Progenitor cell of endocrine pancreas (in vitro differentiated cells): ENCODE measurements at places on chromosomes 11 and 22. TPM values are rescaled to one million over a fixed set of nuclear protein-coding genes. Genes with fewer than 3 reads are reported as not detected.

DNA sequence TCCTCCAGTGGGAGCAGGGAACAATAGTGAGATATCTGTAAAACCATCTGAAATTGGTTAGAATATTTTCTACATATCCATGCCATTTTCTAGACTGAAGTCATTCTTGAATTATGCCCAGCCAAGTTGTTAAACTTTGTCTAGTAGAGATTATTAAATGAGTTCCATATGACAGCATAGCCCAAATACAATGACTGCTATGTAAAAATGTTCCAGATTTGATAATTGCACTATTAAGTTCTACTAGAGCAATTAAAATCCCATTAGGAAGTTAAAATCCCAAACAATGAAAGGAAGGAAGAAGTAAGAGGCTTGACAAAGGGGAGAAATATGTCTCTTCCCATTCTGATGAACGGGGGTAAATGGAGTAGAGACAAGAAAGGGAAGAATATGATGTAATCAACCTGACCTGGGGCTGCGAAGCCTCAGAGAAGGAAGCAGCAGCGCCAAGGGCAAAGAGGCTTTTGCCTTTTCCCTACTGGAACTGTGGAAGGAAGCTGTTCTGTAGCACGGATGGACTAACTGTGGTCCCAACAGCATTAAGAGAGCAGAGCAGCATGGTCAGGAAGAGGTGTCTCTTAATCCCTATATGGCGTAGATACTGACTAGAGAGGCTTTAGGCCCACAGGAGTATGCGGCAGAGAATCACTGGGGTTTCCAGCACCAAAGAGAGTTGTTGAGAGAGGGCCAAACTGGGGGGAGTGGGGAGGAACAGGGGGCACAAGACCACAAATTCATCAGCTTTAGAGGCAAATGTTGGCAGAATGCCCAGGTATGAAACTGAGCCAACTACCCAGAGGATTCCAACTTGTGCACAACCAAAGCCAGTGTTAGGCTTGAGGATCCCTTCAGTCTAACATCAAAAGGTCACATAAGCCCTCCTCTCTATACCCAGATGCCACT, 26.7 kb downstream of the RRP8 start:
- DNase-seq: no peak

DNA sequence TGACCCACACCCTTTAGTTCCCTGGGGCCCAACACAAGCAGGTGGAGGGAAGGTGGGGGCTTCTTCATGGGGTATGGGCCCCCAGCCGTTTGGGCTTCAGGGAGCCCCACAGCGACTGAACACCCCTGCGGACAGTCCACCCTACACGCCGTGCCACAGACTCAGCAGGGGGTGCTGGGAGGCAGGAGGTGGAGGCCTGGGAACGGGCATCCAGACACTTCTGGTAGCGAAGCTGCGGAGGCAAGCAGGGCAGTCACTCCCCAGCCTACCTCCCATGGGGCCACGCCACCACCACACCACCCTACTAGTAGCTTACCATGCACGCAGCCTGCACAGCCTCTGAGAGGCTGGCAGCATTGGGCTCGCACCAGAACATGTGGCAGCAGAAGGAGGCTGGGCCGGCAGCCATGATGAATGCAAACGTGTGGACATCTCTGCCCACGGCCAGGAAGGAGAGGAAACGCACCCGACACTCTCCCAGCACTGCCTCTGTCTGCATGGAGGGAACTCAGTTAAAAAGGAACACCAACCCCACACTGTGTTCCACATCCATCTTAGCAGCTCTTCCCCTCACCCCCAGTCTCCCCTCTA, 5.3 kb downstream of the SMPD1 start:
- DNase-seq: no peak

GRCh38 chr11:45212566-45213315, 66.3 kb downstream of the PRDM11 start:
- DNase-seq: no peak

DNA sequence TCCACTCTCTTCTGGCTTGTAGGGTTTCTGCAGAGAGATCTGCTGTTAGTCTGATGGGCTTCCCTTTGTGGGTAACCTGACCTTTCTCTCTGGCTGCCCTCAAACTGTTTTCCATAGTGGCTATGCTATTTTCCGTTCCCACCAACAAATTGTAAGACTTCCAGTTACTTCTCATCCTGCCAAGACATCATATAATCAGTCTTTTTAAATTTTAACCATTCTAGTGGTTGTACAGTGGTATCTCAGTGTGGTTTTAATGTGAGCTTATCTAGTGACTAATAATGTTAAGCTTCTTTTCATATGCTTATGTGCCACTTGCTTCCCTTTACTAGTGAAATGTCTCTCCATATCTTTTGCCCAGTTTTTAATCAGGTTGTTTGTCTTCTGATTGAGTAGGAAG, 13.6 kb upstream of the TRIM29 start:
- no peak for DNase-seq

DNA sequence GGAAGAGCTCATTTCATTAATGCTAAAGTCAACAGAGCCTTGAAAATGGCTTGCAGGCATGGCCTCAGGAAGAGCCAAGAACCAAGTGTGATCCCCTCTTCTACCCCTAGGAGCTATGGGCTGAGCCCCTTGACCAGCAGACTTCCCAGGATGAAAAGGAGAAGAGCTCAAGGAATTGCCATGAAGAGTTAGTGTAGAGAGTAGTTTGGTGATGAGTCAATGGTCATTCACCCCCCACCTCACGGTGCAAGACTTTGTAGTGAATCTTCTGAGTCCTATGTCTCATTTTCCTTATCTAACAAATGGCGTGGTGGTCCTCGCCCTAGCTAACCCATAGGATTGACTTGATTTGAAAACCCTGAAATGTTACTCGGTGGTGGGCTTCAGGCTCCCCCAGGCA, 422.4 kb upstream of the CADM1 start:
- no peak for DNase-seq

DNA sequence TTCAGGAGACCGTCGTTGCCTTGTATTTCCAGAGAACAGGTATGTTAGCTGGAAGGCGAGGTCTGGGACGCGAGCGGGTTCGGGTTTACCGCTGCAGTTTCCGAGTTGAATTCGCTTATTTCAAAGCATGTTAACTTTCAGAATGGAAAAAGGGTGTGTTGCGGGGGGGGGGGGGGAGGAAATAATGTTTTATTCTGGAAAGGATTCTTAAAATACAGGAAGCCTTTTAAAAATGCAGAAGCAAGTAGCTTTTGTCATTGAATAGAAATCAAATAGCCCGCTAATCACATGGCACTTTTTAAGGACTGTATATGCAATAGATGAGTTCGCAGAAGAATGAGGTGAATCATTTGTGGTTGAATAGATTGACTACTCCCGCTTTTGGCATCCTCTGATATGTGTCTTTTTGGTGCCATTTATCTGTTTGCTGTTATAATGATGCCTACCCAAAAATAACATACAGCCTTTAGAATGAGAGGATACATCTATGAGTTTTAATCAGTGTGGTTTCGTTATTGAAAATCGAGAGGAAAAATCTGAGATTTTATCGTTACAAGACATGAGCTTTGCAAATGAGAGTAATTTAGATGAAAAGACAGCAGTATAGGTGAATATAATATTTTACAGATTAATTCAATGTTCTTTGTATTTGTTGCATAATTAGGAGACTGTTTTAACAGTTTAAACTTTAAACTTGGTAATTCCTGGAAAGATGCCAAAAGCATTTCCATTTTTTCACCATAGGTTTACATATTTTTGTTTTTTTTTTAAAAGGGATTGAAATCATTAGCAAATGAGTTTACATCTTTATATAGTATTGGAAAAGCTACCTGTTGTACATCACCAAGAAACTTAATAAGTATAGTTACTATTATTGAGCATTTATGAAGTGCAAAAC, 1.7 kb downstream of the PDE3B start:
- no peak for DNase-seq

DNA sequence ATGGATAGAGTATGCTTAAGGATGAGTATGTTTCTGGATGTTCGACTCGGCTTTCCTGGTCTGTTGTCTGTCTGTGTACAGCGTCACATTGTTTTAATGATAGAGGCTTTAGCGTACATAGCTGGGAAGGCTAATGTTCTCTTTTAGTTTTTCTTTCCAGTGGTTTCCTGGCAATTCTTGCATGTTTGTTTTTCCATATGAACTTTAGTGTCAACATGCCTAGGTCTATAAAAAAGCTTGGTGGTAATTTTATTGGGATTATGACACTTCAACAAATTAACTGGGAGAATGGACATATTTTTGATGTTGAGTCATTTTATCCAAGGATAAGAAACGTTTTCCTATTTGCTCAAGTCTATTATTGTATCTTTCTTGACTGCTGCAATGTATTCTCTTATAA, 17.6 kb downstream of the F2 start:
- no peak for DNase-seq

- no peak for DNase-seq
Observed at GRCh38 chr11:37948258-37948657, 1350.2 kb upstream of the RAG2 start.

DNA sequence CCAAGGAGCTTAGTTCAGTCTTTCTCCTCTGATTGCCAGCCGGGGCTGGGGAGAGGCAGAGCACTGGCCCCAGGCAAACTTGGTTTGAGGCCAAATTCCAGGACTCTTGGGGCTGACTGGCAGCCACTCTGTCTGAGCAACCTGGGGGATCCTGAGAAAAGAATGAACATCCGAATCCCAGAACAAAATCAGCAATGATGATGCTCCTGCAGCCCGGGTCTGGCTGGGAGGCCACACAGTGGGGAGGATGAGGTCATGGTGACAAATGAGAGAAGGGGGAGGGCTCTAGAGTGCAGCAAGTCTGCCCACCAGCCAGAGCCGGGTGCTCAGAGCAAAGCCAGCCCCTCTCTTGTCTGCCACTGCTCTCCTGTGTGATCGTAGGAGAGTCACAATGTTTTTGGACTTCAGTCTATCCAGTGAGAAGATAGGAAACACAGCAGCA, 71.8 kb upstream of the PAX6 start:
- DNase-seq: no peak

GRCh38 chr22:38860283-38861169, 11.5 kb downstream of the CBX6 start:
- DNase-seq: no peak

DNA sequence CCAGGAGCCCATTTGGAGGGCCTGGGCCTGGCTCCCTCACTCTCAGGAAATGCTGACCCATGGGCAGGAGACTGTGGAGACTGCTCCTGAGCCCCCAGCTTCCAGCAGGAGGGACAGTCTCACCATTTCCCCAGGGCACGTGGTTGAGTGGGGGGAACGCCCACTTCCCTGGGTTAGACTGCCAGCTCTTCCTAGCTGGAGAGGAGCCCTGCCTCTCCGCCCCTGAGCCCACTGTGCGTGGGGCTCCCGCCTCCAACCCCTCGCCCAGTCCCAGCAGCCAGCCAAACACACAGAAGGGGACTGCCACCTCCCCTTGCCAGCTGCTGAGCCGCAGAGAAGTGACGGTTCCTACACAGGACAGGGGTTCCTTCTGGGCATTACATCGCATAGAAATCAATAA, 37.1 kb downstream of the CDKN1C start:
- no peak for DNase-seq

GRCh38 chr11:2443881-2444820, at the start of gene TRPM5:
TSS of gene TRPM5 (minus strand) at chr11:2444514. CDS start at chr11:2423036, 21,478 bp downstream.
- peak; percentile 50 for DNase-seq

DNA sequence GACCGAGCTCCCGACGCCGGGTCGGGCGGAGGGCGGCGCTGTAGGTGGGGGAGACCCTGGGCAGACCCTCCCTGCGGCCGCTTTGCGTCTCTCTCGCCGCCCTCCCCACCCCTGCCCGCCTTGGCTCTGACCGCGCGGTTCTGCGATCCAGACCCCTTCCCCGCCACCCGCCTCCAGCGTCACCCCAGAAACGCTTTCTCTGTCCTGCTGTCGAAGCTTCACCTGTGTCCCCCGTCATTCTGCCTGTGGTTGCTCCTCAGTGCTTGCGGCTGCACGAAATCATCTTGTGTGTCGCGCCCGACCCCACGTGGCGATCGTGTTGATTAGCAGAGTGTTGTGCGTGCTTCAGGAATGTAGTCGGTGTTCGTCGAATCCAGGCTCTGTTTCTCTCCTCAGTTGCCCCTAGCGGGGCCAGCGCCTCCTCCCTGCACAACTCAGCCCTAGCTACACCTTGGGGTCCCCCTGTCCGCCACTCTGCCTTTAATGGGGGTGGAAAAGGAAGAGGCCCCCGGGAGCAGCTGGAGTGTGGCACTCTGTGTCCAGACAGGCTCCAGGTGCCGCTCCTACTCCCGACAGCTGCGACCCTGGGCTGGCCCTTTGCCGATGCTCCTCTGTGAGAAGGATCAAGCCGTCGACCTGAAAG, 851 bp downstream of the PTDSS2 start:
- DNase-seq: peak; percentile 36

GRCh38 chr11:75383246-75383645, 16.1 kb upstream of the RPS3 start:
- no peak for DNase-seq

GRCh38 chr22:42114721-42115120, 15.9 kb downstream of the CYP2D6 start:
- DNase-seq: no peak

- no peak for DNase-seq
Observed at GRCh38 chr11:33747979-33748378, 11.8 kb upstream of the CD59 start.

DNA sequence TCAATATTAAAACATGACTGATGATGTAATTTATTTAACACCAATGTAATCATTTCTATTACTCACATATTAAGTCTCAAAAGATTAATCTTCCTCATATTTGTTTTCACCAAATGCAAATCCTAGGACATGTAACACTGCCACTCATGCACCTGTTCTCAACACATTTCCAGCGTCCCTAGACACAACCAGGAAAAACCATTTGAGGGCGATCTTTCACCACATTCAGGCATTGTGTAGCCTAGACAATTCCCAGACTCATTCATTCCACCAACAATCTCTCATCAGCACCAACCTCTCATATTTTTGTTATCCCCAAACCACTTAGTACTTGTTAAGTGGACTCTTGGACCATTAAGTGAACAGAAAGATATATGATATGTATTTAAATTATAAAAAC, 66.1 kb downstream of the SLC36A4 start:
- no peak for DNase-seq

DNA sequence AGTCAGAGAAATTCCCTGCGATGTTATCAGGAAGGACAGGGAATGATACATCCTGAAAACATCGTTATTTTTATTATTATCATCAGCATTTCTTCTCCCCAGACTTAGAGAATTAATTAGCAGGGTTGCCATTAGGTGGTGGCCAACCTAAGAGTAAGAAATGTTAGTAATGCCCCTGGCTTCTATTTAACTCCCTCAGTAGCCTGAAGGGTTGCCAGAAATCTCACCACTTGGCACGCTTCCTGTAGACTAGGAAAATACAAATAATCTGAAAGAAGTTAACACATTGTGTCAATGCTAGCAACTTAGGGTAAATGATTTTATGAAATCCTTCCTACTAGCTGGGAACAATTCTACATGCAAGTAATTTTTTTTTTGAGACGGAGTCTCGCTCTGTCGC, 45.5 kb downstream of the ENDOD1 start:
- DNase-seq: no peak

The OR52N4 gene
- not detected in 2 replicates for total RNA-seq

The CCDC134 gene
- total RNA-seq: 23.3 and 24.2 TPM in 2 replicates

The MAJIN gene
- not detected in 2 replicates for total RNA-seq

The YAP1 gene
- 199 and 204 TPM in 2 replicates for total RNA-seq

The OR4A16 gene
- total RNA-seq: not detected in 2 replicates

The KDM4E gene
- total RNA-seq: not detected in 2 replicates

The LRRC75B gene
- 23.6 and 24.6 TPM in 2 replicates for total RNA-seq

The MADD gene
- total RNA-seq: 63.8 and 66.5 TPM in 2 replicates

The MMP12 gene
- total RNA-seq: not detected in 2 replicates

The FOSL1 gene
- total RNA-seq: 1.7 and 2.6 TPM in 2 replicates
